ENCODE measurements at places on chromosomes 16 and 17. TPM values are rescaled to one million over a fixed set of nuclear protein-coding genes. Genes with fewer than 3 reads are reported as not detected.

DNA sequence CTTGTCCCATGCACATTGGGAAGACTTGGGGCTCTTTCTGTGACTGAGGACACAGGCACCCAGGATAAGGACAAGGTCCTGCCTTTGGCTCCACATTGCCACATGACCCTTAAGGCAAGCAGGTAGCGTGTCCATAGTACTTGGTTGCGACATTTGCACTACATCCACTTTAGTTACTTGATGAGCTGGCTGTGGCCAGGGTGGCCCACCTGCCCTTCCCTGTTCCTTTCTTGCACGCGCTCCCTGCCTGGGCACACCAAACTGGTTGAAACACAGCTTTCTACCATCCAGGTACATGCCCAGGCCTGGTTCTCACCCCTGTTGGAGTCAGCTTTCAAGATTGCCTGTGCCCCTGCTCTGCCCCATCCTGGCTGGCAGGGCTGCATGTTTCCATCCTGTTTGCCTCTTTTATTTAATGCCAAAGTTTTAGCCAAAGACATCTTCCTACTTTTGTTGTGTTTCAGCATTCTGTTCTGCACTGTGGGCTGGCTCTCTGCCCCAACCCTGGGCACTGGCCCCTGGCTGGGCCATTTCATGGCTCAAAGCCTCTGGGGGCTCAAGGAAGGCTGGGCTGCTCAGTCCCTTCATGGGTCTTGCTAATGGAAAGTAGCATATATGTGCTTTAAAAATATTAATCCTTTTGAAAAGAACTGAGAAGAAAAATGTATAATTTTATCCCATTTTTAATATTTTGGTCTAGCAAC lies 3.2 kb downstream of the B3GNT9 start:
- DNase-seq = no peak

GRCh38 chr17:60169921-60170817 lies 20.4 kb downstream of the CA4 start:
- DNase-seq = no peak

GRCh38 chr16:27935076-27935475 lies 128.4 kb downstream of the GSG1L start:
- no peak for DNase-seq

- no peak for DNase-seq
Measured at GRCh38 chr16:48405907-48406306, 20.7 kb upstream of the SIAH1 start.

DNA sequence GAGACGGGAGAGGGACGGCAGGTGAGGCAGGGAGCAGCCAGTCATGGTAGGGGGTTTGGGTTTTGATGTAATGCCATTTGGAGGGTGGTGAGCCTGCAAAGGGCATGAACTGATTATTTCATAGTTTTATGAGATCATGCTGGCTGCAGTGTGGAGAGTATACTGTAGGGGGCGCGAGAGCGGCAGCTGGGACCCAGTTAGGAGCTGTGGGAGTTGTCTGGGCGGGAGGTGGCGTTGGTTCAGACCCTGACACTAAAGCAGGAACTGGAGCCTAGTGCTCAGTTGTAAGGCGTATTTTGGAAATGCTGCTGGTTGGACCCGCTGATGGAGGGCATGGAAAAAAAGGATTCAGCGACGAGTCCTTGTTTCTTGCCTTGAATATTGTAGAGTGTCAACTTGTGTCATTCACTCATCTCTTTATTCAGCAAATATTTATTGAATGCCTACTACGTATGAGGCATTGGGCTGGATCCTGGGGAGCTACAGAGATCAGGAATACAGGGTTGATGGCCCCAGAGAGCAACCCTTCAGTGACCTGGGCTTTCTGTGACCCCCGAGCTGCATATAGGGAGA lies 23.7 kb upstream of the KDM8 start:
- DNase-seq = peak; percentile 78

- DNase-seq = no peak
Measured at GRCh38 chr16:85441189-85441889, 171.8 kb upstream of the GSE1 start.

GRCh38 chr17:49565948-49566491 lies 9.7 kb upstream of the NXPH3 start:
- DNase-seq = peak; percentile 89

GRCh38 chr16:56931271-56931891 lies 561 bp upstream of the HERPUD1 start:
- no peak for DNase-seq

- no peak for DNase-seq
Measured at GRCh38 chr16:79564671-79565107, 35.8 kb downstream of the MAF start.

DNA sequence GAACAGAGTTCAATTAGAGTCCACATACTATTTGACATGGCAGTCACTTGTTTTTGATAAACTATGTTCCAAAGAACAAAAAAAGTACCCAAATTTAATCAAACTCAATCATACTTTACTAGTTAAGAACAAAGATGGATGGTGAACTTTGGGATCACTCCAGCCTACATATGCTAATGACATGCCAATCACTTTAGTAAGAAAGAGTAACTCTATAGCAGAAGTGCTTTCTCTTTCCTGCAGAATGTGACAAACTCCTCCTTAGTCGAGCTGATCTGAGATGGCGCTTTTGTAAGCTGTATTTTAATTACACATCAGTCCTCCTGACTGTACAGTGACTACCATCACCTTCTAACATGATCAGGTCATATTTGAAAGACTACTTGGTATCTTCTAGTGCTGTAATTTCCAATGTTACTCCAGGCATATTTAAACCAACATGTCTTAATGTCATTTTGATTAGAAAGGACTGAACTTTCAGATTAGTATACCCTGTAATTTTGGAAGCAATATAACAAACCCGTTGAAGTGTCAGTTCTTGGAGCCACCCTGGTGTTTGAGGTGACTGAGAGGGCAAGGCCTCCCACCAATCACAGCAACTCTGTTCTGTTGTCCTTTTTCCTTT lies 4.1 kb downstream of the NETO2 start:
- no peak for DNase-seq

DNA sequence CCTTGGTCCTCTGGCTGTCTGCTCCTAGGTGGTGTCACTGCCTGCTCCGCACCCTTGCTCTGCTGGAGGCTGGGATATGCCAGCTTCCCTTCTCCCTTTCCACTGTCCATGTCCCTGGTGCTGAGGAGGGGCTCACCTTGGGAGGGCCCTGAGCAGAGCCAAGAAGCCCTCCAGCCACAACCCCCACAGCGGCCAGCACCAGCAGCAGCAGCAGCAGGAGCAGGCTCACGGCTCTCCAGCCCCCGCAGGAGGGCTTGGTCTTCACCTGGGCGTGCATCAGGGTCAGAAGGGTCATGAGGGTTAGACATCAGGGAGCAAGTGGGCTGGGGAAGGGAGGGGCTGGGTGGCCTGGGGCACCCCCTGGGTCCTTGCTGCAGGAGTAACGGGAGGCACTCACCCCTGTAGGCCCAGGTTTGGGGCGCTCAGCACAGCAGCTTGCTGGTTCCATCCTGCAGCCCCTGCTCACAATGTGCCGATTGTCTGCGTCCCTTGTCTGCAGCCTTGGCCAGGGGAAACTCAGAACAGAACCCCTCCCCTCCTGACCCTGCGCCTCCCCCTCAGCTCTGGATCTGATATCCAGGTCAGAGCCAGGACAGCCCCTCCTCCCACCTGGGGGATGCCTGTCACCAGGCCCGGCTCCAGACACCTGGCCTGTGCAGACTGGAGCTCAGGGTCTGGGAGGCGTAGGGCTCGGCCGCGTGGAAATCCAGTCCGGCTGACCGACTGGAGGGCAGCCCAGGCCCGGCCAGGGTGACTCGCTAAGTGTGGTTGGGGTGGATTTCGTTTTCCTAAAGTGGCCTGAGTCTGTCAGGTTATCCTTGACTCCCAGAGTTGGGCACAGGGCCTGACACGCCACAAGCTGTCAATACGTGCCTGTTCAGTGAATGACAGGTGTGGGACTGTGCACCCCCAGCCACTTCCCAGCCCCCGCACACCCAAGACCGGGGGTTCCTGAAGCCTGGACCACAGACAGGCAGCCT lies at the start of gene BRICD5:
Gene BRICD5, minus strand, starts transcription at position 478 of the 980 bp plus-strand sequence. Its CDS starts 30 bp downstream, at position 448.
- no peak for DNase-seq

GRCh38 chr16:2745116-2745890 lies 7.1 kb upstream of the SRRM2 start:
- no peak for DNase-seq

RAB11FIP4 gene
- 7.2 TPM for total RNA-seq

DNA sequence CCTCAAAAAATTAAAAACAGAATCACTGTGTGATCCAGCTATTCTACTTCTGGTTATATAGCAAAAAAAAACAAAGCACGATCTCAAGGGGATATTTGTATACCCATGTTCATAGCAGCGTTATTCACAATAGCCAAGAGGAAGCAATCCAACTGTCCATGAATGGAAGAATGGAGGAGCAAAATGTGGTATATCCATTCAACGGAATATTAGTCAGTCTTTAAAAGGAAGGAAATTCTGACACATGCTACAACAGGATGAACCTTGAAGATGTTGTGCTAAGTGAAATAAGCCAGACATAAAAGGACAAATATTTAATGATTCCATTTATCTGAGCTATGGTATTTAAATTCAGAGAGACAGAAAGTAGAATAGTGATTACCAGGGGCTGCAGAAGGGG lies 4.6 kb upstream of the NOL11 start:
- DNase-seq = no peak

DNA sequence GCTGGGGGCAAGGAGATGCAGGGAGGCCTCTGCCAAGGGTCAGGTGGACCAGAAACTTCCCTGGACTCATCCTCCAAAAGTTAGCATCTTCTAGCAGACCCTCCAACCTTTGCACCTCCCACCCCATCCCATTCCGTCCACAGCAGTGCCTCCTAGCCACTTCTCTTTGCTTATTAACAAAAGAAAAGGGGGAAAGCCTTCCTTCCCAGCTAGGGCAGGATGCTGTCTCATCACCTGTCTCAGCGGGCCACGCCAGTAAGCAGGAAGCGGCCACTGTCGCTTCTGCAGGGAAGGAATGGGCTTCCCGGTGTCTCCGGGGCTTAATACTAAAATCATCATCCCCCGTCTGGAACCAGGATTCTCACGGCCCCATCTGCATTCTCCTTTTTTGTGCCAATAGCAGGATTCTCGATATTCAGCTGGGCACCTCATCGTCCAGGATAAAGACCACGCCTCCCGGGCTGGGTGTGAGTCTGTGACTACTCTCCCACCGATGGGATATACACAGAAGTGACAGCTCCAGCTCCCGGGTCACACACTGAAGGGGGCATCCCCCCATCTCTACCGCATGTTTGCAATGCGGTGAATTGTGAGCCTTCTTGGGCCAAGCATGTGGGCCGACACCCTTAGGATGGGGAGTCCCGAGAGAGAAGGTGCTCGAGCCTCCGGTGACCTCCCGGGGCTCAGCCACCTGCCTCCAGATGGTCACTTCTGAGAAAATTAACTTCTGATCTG lies 15.5 kb upstream of the RBFOX3 start:
- DNase-seq = peak; percentile 9

DNA sequence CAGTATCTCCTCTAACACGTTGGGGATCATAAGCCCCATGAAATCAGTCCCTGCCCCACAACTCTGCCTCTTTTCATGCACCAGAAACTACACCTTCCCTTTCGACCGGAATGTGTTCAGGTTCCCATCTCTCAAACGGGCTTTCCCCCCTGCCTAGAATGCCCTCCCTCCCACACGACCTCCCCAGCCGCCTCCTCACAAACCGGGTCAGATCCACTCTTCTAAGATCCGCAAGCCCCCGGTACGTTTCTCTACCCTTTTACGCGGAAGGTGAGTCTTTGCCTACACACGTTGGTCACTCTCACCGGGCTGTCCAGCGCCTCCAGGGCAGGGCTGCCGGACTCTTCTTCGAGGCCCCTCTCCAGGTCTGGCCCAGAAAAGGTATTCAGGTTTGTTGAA lies 708 bp downstream of the DHX33 start:
- DNase-seq = no peak

DNA sequence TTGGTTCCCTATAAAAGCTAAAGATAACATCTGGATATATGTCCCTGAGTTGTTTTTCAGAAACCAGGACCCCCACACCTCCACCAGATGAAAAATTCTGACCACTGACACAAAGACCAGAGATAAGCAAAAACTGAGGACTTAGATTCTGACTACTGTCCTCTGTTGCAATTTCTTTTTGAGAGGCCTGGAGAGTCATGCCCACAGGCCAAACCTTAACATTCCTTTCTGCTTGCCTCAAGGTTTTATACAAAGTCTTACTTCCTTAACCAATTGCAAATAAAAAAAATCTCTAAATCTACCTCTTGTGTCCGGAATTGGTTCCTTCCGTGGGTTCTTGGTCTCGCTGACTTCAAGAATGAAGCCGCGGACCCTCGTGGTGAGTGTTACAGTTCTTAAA lies 228.5 kb downstream of the ABCC12 start:
- DNase-seq = no peak

KCNG4 gene
- not detected for total RNA-seq

DNA sequence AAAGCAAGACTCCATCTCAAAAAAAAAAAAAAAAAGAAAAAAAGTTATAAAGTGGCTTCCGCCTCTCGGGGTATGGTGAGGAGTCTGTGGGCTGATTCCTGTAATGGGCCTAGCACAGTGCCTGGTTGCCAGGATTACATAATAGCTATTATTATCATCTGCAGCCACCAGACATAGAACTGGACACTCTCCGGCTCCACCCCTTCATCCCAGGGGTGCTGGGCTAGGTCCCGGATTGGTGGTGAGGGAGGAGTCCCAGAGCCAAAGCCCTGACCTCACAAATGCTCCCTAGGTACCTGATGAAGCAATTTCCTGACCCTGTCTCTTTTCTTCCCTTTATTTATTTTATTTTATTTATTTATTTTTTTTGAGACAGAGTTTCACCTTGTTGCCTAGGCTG lies 11.6 kb upstream of the ADGRG1 start:
- DNase-seq = no peak
